Activated CD4-positive, alpha-beta T cell treated with anti-CD3 and anti-CD28 coated beads, Interleukin-2, Interleukin-4, amounts not matched to agents 100 ng/mL and 50 ng/mL, durations not matched to agents 16 hours and 8 hours (primary cell): ENCODE measurements at places on chromosomes 3 and 15.

GRCh38 chr3:134066651-134067530 is 37.2 kb upstream of the SLCO2A1 start:
- no peak for DNase-seq

DNA sequence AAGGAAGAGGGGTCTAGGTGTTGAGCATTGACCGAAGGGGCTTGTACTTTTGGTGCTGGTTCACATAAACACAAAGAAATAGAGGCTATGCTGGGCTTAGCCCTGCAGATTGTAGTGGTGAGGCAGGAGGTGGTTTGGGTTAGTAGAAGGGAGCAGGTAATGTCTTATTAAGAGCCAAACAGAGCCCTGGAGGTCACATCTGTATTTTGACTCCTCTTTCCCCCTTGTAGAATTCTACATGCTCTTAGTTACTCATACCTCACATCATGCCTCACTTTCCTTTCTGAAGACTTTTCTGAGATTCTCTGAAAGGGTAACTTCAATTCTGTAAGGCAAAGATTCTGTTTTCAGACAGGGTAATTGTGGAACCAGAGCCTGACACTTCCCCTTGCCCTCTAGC is 16.1 kb upstream of the ZNF80 start:
- no peak for DNase-seq

DNA sequence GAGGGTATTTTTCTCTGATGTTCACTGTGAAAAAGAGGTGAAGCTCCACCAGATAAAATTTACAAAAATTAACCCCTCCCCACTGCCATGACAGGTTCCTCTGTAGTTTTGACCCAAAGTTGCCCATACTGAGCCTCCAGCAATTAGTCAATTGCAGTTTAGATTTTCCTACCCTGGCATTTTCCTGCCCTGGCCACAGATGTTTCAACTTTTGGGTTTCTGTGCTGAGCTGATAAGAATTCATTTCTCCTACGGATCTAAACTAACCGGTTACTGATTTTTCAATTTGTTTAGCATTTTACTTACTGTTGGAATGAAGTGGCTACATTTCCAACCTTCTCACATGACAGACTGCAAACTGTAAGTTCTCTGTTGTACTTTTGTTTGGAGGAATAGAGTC is 1346.1 kb upstream of the EPHA6 start:
- DNase-seq: no peak

DNA sequence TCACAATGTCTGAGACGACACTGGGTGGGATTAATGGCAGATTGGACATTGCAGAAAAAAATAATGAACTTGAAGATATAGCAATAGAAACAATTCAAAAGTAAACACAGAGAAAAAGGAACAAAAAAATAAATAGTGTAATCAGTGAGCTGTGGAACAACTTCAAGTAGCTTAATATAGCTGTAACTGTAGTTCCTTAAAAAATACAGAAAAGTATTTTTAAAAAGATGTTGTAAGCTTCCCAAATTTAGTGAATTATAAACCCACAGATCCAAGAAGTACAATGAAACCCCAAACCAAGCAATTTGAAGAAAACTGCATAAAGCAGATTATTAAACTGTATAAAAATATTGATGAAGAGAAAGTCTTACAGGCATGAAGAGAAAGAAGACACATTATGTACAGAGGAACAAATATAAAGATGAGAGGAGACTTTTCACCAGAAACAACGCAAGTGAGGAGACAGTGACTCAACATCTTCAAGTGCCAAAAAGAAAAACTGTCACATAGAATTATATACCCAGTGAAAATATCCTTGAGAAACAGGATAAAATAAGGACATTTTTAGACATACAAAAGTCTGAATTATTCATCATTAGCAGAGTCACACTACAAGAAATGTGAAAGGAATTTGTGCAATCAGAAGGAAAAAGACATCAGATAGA is 176.4 kb downstream of the NFKBIZ start:
- no peak for DNase-seq

GRCh38 chr3:30073622-30074021 is 532.8 kb upstream of the TGFBR2 start:
- no peak for DNase-seq

- DNase-seq: no peak
Observed at GRCh38 chr3:54131026-54131605, 8.8 kb downstream of the CACNA2D3 start.

DNA sequence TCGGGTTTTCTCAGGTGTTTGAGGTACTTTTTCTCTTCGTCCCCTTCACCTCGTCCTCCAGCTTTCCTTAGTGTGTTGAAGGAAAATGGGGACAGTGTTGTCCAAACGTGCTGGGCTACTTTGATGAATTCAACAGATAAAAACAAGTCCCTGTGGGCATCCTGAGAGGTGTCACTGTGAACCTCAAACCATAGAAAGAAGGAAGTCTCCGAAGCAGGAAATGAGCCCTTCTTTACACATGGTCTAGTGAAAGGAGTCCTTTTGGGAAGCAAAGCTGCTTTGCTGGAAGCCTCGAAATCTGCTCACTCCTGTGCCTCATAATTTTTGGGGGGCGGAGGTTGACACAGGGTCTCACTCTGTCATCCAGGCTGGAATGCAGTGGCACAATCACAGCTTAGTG is 10.6 kb downstream of the IL17RB start:
- DNase-seq: no peak

GRCh38 chr15:52466134-52466701 is 62.5 kb downstream of the MYO5A start:
- DNase-seq: peak; percentile 78

- no peak for DNase-seq
Observed at GRCh38 chr3:106673926-106674569, 703.2 kb upstream of the CCDC54 start.

- DNase-seq: no peak
Observed at GRCh38 chr3:11591002-11591355, 52.7 kb downstream of the VGLL4 start.

GRCh38 chr3:71252466-71252865 is 331.1 kb downstream of the FOXP1 start:
- DNase-seq: no peak
